Bronchial epithelial cell (primary cell): ENCODE measurements at places on chromosomes 5 and 9. TPM values are rescaled to one million over a fixed set of nuclear protein-coding genes. Genes with fewer than 3 reads are reported as not detected.
A peak's percentile ranks its signal among the peaks of the same experiment; 100 is the strongest.

The SLC6A19 gene
- not detected in 2 replicates for total RNA-seq

The FASTKD3 gene
- 5.8 and 6.4 TPM in 2 replicates for total RNA-seq

The SNCAIP gene
- 0.26 TPM in 1 of 2 replicates, not detected in the other for total RNA-seq

The APBA1 gene
- total RNA-seq, result under 0.01 and 0.38 TPM in 2 replicates

The FST gene
- 12.8 and 85.0 TPM in 2 replicates for total RNA-seq

The LCN9 gene
- not detected in 2 replicates for total RNA-seq

The TRIM41 gene
- 10.3 and 26.0 TPM in 2 replicates for total RNA-seq

The ANKRD20A1 gene
- total RNA-seq, result under 0.01 and 0.26 TPM in 2 replicates

The SHB gene
- total RNA-seq, result 14.5 and 16.6 TPM in 2 replicates

The IL17B gene
- not detected in 2 replicates for total RNA-seq

The PLPP6 gene
- 5.9 and 6.1 TPM in 2 replicates for total RNA-seq

The SUSD3 gene
- 0.26 TPM in 1 of 2 replicates, not detected in the other for total RNA-seq

DNA sequence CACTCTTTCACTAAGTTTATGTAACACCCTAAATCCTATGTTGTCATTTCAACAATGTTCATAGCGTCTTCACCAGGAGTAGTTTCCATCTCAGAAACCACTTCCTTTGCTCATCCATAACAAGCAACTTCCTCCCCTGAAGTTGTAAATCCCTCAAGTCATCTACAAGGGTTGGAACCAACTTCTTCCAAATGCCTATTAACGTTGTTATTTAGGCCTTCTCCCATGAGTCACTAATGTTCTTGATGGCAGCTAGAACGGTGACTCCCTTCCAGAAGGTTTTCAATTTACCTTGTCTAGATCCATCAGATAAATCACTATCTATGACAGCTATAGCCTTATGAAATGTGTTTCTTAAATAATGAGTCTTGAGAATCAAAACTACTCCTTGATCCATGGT is 73.3 kb upstream of the TARS1 start:
- DNase-seq, result no peak

GRCh38 chr9:87007711-87008366 is 60.5 kb upstream of the GAS1 start:
- no peak for DNase-seq

DNA sequence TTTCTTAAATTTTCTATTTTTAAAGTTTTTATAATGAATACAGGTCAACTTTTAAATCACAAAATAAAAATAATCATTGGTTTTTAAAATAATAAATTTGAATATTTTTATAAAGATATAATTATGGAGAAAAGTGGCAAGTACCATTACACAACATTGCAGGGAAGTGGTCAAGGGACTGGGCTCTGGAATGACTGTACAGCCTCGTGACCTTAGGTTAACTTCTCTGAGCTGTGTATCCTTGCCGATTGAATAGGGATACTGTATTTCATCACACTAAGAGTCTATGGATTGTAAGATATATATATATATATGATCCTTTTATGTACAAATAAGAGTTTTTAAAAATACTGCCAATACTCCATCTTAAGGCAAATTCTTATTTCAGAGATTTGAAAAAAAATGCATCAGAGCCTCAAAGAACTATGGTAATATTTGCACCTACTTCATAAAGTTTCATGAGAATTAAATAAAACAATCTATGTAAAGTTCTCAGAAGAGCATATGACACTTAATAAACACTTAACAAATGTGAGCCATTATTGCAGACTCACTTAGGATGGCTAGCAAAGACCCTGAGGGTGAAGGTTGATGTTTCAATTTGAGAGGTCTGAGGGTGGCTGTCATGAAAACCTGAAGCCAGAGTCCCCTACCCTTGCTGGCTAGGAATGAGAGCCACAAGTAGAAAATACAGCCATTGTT is 136.5 kb downstream of the CCDC192 start:
- DNase-seq, result no peak

- DNase-seq, result no peak
Observed at GRCh38 chr5:151236888-151237287, 13.0 kb upstream of the CCDC69 start.

DNA sequence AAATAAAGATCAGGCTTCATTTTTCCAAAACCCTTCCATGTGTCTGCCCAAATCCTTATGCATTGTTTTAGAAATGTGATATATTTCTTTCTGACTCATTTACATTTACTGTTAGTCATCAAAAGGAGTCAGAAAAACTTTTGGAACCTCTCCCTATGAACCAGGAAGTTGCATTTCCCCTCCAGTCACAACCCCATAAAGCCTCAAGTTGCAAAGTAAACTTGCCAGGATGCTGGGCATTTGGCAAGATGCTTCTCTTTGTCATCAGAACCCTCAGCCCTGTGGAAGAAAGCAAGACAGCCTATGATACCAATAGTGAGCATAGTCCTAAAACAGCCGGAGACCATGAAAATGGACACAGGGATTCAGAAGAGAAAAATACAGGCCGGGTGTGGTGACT is 84.2 kb downstream of the MUSK start:
- DNase-seq, result peak; percentile 99

DNA sequence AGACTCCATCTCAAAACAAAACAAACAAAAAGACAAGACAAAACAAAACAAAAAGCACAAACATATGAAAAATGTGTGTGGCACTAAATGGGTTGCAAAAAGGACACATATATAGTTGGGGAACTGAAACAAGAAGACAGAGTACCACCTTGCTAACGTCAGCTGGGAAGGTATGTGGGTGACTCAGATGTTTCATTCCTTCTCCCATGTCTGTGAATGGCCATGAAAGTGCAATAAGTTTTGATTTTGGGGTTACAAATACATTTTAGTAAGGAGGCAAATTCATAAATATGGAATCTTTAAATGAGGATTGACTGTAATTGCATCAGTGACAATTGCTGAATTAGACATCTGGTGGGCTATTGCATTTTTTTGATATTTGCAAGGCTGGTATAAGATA is 81.6 kb upstream of the KLF4 start:
- DNase-seq, result peak; percentile 16

DNA sequence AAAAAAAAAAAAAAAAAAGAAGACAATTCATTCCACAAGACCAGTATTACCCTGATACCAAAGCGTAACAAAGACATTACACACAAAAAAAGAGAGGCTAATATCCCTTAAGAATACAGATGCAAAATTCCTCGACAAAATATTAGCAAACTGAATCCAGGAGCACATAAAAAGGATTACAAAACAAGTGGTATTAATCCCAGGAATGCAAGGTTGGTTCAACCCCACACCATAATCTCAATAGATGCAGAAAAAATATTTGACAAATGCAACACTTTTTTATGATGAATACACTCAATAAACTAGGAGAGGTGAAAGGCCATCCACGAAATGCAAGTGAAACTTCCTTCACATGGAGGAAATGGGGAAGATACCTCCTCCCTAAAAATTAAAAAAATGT is 80.1 kb upstream of the TLR4 start:
- no peak for DNase-seq

DNA sequence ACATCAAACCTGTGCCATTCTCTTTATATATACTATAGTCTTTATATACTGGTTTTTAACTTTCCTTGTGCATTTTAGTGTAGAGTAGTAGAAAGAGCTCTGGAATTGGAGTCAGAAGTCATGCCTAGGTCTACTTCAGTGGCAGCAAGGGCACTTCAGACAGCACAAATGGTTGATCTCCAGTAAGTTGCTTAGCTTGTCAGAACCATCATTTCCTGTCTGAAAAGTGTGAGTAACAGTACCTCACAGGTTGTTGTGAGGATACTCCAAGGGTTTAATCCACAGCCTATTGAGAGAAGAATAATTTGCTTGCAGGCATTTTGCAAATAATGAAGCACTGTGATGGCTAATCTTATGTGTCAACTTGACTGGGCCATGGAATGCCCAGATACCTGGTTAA is 95.8 kb upstream of the NR4A3 start:
- peak; percentile 24 for DNase-seq

DNA sequence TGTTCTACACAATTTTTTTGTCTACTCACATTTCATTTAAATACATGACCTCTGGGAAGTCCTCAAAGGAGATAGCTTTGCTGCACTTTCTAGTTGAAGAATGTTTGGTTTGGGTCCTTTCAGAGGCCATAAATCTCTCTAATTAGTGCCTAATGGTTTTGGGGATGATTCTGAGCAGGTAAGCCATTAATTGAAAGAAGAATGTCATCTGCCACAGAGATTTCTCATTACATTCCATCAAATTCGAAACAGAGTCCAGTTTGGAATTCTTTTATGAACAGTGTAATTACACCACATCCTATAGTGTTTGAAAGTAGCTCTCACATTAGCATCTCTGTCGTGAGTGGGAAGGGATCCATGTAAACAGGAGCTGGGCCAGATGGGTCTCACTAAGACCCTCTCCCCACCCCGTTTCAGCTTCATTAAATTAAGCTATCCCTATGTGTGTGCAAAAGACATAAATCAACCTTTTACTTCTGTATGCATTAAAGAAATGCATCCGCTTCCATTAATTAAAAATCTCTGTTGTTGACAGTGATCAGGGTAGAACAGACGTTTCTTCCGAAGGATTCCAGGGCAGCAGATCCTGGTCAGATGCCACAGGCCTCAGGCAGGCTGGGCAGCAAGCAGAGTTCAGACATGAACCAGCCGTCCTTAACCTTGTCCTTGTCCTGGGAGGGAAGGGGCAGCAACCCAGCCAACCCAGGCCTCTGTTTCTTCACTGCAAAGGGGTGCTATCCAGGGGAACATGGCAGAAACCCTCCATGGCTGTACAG is 99.8 kb upstream of the MAP1B start:
- no peak for DNase-seq

GRCh38 chr5:67215519-67216471 is 19.2 kb upstream of the CD180 start:
- DNase-seq, result peak; percentile 13

GRCh38 chr9:128882677-128883603 is 1.0 kb downstream of the LRRC8A start:
- peak; percentile 41 for DNase-seq

GRCh38 chr5:124754206-124754927 is 7.9 kb upstream of the ZNF608 start:
- DNase-seq, result no peak

- DNase-seq, result peak; percentile 60
Observed at GRCh38 chr5:76787237-76787636, 31.6 kb upstream of the F2RL1 start.

GRCh38 chr5:13478831-13479465 is 465.5 kb downstream of the DNAH5 start:
- peak; percentile 64 for DNase-seq

DNA sequence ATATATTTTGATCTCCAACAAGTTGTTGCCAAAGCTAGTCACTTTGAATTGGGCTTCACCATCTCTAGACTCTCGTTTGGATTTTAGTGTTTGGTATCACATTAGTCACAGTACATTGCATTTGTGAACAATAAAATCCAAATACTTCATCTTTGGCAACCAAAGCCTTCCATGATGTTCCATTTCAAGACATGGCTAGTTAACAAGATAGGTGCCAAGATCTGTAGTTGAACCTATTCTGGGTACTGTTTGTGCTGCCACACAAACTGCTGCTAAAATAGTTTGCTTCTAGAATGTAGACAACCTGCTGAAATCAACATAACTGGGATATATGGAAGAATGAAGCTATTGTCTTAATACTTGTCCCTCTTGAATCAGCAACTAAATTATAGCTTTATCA is 207.5 kb downstream of the LRRC70 start:
- DNase-seq, result no peak

- no peak for DNase-seq
Observed at GRCh38 chr9:99391937-99392594, 170.0 kb downstream of the SEC61B start.

- no peak for DNase-seq
Observed at GRCh38 chr5:54548565-54548964, 31.0 kb downstream of the SNX18 start.

- no peak for DNase-seq
Observed at GRCh38 chr5:147830035-147830434, 1.4 kb downstream of the SPINK1 start.

- peak; percentile 86 for DNase-seq
Observed at GRCh38 chr5:177370488-177371119, 12.9 kb downstream of the RGS14 start.

DNA sequence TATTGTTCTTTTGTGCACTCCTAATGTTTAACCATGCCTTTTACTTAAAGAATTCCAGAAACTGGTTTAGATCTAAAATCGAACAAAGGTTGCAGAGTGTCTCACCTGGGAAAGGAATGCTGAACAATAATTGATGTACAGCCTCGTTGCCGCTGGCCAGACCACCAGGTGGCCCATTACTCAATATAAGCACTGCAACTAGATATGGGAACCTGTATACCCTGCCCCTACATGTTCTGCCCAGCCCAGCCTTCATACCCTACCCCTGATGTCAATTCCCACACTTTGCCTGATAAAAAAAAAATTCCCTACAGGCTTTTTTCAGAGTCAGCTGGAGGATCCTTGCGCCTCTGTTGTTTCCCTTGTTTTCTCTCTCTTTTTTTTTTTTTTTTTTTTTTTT is 13.8 kb downstream of the HINT1 start:
- DNase-seq, result no peak

DNA sequence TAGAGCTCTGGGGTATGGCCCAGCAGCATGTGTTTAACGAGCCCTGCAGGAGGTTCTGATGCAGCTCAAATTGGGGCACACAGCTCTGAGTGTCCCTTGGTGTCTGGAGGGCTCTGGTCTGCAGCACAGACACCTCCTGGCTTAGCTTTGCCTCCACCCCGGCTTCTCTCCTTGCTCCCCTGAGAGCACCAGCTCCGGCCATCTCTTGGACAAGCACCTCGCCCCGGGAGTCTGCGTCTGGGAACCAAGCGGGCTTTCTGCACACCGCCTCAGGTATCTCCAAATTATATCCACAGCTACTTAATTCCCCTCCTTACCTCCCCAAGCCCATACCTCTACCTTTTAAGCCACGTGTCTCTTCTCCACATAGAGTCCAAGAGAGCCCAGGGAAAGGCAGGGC is 83.7 kb upstream of the IRX4 start:
- no peak for DNase-seq

DNA sequence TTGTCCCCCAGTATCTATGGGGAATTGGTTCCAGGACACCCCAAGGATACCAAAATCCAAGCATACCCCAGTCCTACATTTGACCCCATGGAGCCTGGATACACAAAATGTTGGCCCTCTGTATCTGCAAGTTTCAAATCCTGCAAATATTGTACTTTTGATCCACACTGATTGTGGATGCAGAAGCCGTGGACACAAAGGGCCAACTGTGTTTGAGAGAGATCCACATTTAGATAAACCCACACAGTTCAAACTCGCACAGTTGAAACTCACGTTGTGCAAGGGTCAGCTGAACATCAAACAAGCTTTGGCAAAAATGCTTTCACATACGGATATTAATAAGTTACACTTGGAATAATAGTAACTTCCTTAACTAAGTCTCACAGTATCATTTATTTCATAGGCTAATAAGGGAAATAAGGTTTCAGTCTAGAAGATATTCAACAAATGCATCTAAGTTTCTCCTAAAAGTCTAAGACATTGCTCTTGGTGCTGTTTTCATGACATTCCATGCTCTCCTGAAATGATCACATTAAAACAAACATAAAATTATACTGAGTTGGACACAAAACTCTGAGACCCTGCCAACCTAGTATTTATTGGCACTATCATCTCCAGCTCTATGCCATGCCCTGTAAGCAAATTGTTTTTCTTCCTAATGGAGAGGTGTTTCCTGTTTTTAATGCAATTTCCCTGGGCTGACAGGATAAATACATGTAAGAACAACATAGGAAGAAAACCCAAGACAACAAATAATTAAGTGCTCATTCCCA is 32.3 kb downstream of the ACTL7A start:
- no peak for DNase-seq
